Activated T-cell treated with anti-CD3 and anti-CD28 coated beads, Interleukin-2, amount 50 U/mL, for 1 hour (primary cell): ENCODE measurements at places on chromosomes 6 and 20.

GRCh38 chr6:170423814-170424603 lies 117.5 kb downstream of the FAM120B start:
- DNase-seq: no peak

DNA sequence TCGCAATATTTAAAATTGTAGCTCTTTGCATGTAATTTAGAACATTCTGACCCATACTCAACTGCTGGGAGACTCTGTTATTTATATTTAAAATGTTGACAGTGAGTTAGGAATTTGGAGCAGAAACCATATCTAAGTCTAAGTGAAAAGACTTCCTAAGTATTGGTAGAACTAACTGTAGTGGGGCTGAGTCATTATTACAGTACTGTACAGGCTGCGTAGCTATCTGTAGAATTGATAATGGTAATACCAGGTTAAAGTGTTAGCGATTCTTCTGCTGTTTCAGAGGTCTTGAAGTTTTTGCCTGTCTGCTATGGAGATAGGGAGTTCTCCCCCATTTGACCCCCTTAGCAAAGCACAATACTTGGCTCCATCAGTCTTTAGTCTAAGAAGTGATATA lies 3.6 kb downstream of the TOP1 start:
- DNase-seq: no peak

- no peak for DNase-seq
These were observed 717 bp downstream of the CSNK2A1 start for GRCh38 chr20:542777-543368.

GRCh38 chr6:110810896-110811586 lies 4.2 kb downstream of the CDK19 start:
- DNase-seq: no peak

DNA sequence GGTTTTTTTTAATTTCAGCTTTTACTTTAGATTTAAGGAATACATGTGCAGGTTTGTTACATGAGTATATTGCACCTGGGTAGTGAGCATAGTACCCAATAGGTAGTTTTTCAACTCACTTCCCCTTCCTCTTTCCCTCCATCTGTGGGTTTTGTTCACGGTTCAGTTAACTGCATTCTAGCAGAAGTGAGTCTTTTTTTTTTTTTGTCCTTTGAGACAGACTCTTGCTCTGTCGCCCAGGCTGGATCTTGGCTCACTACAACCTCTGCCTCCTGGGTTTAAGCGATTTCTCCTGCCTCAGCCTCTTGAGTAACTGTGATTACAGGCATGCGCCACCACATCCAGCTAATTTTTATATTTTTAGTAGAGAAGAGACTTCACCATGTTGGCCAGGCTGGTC lies 8.7 kb downstream of the UBR2 start:
- no peak for DNase-seq

DNA sequence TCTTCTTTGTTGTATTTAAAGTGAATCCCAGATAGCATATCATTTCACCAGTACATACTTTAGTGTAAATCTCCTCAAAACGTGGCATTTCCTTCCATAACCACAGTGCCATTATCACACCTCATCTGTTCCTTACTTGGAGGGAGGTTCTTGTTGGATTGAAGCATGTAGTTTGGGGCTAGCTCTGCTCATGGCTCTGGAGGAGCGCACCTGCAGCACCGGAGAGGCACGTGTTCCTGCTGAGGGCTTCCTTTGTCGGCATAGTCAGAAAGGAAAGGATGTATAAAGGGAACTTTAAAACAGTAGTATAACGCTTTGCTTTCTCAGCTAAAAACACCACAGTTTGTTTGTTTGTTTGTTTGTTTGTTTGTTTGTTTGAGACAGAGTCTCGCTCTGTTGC lies 121.7 kb upstream of the TMEM181 start:
- no peak for DNase-seq

DNA sequence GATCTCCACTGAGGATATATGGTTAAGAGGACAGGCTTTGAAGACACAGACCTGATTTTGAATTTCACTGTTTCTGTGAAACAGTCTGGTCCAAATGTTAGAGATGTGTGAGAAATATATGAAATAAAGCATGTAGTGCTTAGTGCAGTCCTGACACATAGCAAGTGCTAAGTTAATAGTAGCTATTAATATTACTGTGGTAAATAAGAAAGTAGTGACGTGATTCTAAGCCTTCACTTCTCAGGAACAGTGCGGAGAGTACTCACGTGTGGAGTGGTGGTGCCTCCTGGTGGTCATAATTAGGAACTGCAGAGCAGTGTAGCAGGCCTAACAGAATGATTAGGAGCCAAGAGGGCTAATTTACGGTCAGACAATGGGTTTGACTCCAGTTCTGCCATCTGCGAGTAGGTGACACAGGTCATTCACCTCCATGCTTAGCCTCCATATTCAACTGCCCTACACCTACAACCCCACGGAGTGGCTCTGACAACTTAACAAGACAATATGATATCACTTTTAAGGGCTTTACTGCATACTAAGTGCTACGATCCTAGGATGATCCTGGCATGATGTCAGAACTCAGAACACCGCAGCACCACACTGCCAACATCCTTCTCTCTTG lies 106.2 kb downstream of the JPH2 start:
- DNase-seq: peak; percentile 78

DNA sequence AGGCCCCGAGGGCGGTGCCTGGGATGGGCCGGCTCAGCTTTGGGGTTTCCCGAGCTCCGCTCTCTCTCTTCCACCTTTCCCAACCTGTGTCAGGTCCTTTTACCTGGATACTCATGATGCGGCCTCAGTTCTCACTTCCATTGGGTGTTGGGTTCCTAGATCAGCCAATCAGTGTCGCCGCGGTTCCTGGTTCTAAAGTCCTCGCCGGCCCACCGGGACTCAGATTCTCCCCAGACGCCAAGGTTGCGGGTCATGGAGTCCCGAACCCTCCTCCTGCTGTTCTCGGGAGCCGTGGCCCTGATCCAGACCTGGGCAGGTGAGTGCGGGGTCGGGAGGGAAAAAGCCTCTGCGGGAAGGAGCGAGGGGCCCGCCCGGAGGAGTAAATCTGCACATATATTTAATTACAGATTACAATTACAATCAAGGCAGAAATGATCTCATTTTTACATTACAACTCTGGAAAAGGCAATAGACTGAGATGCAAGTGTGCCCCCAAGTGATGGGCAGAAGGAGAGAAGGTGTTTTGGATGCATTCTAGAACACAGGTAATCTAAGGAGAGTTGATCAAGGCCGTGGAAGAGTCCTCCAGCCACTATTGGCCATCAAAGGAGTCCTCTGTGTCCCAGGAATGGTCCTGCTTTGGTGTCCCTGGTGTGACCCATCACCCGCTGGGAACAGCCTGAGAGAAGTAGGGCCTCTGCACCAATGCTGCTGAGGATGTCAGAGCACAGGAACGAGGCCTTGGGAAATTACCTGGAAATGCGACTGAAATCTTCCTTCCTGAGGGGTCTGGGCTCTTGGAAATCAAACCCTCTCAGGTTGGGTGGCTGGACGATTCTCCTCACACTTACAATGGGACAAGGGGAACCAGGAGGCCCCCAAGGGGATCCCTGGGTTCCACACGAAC lies 34.7 kb upstream of the MICB start:
- peak; percentile 85 for DNase-seq

DNA sequence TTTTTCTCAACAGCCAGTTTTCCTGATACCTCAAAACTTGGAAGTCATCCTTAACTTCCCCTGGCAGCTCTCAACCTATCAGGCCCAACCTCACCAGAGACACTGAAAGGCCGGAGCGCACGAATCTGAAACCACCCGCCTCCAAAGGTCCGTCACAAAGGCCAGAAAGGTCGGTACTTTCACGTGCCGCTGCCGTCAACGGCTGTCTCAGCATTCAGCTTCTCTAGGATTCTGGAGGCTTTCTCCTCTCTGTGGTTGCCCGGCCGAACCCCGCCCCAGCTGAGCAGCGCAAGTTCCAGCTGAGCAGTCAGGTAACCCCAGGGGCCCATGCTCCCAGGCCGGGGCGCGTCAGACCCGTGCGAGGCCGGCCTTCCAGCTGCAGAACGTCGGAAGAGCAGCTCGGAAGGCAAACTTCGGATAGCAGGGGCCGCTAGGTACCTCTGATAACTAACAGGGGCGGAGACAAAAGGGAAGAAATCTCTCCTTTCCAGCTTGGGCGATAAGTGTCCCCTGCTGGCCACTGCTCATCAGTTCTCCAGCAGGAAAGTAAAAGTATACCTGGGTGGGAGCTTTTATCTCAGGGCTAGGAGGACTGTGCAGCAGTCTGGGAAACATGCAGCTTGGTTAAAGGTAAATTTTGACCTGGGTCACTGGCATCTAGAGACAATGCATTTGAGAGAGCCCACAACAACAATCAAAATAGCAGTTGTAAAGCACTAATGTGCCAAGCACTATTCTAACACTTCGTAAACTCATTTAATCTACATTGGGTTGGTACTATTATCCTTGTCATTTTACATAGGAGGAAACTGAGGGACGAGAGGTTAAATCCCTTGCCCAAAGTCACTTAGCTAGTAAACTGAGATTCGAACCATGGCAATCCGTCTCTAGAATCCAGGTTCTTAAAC lies 16.1 kb downstream of the ZSCAN12 start:
- peak; percentile 47 for DNase-seq

DNA sequence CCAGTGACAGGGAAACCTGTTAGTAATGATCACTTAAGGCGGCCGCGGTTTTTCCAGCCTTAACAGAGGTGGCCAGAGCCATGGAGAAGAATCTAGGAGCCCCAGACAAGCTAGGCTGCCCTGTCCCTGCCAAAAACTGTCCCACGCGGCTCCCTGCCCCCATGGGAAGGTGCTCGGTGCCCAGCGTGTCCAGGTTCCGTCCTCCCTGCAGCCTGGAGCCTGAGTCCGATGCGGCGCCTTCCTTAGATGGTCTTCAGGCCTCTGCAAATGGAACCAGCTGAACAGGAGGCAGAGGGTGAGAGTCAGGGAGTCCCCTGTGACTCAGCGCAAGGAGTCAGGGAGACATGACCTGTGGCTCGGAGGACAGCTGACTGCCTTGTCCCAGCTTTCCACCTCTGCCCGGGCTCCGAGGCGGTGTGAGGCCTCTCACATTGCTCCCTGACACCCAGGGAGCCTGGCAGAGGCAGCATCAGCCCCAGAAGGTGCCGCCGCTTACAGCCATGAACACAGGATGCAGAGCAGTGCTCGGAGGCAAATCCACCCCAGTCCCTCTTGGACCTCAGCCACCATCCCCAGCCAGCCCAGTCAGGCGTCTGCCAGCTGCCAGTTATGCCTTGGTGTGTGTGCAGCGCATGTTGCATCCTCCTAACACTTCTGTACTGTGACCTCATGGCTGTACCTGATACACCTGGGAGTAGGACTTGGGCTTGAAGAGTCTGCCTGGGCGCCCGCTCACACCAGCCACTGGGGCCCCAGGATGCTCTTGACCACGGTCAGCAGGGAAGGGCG lies 377.7 kb downstream of the CDH4 start:
- DNase-seq: no peak

DNA sequence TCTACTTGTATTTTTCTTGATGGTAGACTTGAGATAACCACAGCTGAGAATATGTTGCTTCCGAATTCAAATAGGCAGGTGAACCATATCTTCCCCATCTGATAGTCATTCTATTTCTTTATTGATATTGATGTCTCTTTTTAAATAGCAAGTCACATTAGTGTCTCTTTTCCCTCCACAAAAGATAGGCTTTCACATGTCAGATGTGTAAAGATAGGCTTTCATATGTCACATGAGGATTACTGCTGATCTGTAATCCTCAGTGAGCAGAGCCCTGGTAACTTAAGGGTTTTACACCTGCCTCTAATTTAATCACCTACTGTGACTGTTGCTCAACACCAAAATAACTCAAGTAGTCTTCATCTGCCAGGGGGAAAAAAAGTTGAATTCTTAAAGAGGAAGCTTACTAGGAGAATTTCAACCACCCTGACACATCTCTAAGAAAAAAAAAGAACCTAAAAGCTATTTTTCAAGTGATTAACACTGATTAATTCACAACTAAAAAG lies 45.3 kb upstream of the TRDN start:
- no peak for DNase-seq

DNA sequence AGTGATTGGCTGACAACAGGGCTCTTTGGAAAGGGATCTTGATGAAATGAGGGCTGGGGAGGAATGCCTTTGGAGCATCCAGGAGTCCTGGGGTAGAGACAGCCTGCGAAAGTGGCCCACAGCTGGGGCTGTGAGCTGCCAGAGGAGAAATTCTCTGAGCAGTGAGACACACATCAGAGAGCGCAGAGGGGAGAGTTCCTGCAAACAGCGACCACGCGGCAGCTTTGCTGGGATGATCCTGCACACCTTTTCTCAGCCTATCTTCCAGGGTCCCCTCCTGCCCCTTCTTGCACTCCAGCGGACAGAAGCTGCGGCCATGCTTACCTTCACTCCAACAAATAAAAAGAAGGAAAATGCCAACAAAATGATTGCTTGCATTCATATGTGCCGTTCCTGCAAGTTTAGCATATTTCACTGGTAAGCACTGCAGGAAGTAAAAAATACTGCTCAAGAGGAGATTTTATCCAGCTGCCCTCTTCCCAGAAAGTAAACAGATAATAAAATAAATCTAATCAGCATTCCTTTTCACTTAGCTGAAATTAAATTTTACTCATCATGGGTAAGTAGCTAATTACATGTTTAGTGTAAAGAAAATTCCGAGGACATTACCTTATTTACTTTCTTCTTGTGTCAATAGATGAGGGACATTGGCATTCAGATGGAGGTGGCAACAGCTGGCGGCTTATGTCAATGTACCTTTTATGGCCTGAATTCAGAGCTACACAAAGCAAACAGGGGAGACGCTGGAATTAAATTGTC lies 339.9 kb upstream of the ARID1B start:
- no peak for DNase-seq

- no peak for DNase-seq
These were observed 50.0 kb upstream of the SCGN start for GRCh38 chr6:25601800-25602673.

DNA sequence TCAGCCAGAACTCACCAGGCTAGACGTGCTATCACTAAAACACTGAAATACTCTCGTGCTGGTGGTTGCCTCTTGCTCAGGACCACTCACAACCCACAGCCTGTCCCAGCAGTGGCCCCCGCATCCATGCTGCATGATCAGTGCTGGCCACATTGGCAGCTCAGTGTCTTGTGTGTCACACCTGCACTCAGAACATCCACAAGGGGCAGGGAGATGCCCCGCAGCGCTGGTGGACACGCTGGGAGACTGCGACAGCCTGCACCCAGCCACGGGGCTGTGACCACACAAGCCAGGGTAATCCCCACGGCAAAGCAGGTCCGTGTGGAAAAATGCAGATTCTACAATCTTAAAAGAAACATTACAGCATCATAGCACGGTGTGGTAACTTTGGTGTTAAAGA lies 23.9 kb upstream of the APMAP start:
- DNase-seq: peak; percentile 8

GRCh38 chr6:168088161-168089053 lies 9.4 kb upstream of the FRMD1 start:
- no peak for DNase-seq

- DNase-seq: no peak
These were observed 1.7 kb upstream of the C20orf203 start for GRCh38 chr20:32675223-32675975.
